ENCODE measurements at places on chromosomes 2 and 18.

DNA sequence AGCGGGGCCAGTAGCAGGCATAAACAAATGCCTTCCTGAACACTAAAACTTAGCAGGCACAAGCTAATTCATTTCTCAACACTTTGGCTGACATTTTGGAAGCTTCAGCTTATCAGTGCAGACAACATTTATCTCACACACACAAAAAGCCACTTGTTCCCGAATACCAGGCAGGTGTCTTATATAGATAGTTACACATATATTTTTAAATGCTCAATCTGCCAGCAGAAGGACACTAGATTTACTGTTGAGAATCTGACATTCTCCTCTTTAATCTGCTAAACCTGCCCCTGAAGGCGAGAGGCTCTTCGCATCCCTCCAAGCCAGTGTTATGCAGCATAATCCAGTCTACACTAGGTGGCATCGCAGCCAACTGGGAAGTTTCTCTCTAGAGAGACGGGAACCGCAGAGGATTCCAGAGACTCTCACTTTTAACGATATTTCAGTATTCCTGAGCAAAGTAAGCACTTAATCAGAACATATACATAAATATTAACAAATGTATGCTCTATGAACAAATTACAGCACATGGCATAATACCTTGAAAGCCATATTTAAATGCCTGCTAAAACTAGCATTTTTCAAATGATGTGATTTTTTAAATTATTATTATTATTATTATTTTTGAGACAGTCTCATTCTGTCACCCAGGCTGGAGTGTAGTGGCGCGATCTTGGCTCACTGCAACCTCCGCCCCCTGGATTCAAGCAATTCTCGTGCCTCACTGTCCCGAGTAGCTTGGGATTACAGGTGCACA is 90.2 kb upstream of the SCG2 start:
- no peak for DNase-seq

- peak; percentile 18 for DNase-seq
Measured at GRCh38 chr18:45874491-45875184, 49.2 kb downstream of the SIGLEC15 start.

DNA sequence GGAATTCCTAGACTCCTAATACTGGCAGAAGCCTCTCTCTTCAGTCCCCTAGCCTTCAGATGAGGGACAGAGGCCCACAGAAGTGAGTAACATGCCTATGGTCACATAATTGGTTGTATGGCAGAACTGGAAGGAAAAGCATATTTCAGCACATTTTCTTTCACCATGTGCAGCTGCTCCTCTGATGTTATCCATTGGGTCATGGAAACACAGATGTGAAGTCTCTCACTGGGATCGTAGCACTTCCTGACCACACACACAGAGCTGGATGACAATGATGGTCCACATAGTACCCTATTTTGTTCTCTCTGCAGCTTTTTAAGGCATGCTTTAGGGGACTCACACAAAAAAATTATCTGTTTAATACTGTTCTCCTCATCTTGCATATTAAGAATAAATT is 24.5 kb downstream of the MYO3B start:
- no peak for DNase-seq

GRCh38 chr2:113076954-113077669 is 9.3 kb downstream of the IL1F10 start:
- DNase-seq, result no peak

DNA sequence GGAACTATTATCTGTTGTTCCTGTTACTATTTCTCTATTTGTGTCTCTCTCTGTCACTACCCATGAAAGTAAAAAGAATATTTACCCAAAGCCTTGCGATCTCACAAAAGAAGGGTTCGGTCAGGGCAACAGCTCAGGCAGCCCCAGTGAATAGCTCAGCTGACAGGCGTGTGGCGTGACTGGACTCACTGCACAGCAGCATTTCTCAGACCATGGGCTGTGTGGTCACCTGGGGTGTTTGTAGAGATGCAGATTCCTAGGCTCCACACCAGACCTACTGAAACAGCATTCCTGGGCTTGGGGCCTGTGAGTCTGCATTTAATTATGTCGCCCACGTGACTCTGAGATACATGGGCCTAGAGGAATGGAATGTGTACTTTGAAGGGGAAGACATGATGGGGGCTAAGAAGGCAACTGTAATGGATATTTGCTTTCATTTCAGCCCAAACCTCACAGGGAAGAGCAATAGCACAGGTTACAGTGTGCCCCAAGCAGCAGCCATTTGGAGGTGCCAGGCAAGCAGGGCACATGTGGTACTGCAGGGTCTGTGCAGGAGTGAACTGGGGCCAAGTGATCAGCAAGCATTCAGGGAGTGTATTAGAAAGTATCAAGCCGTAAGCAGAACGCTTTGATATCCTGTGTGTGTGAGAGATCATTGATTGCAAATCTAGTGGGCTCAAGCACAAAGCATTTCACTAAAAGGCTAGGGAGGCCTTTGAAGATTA is 90.4 kb upstream of the RBMS1 start:
- no peak for DNase-seq

DNA sequence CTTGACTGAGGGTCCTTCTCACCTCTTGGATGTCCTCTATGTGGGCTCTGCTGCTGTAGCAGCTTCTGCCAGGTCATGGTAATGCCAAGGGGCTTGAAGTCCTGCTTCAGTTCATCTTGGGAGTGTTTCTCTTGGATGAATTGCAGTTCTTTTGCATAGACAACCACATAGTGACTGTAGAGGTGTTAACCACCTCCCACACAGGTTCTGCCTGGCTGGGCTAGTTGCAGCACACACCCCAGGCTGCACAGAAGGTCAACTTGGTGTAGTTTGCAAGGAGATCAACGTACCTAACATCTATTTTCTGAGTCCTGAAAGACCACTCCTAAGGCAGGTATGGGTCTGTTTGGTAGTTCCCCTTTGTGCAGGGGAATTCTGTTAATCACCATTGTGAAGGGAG is 108.1 kb downstream of the ADCYAP1 start:
- DNase-seq, result no peak

GRCh38 chr2:230941202-230942180 is 16.4 kb upstream of the GPR55 start:
- DNase-seq, result no peak

GRCh38 chr18:76785872-76786271 is 36.5 kb upstream of the ZNF236 start:
- DNase-seq, result no peak

DNA sequence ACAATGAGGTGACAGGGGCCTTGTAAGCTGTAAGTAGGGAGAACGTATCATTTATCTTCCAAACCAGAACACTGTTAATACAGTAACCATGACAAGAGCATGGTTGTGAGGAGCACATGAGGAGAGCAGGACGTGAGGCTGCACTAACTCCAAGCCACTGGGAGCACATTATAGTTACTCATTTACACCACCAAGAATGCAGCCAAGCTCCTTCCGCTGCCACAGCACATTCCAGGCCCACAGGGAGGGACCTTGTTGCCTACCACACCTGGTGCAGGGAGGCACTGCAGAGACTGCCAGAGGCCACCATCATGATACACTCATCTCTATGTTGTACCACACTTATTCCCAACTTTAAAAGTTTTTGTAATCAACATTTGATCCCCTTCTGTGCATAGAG is 13.5 kb upstream of the SFXN5 start:
- no peak for DNase-seq

GRCh38 chr2:144233733-144234541 is 286.0 kb downstream of the ZEB2 start:
- no peak for DNase-seq

- DNase-seq, result no peak
Measured at GRCh38 chr2:47354848-47355204, 48.1 kb upstream of the MSH2 start.

GRCh38 chr18:38900031-38900430 is 1334.4 kb upstream of the CELF4 start:
- DNase-seq, result no peak

DNA sequence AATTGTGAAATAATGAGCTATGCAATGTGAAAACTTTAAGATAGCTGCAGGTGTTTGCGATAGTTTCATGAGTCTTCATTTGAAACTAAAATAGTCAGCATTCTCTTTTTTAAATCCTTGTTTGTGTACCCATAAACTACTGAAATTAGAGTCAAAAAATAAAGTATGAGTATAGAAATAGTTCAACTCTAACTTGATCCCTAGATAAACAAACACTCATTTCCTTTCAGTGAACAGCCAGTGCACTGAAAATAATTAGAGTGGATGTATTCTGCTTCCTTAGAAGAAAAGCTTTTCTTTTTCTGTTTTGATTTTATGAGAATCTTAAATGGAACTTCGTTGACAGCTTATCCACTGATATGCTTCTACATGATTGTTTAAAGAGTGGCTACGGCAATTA is 1033.4 kb downstream of the SOCS6 start:
- DNase-seq, result no peak

GRCh38 chr2:88170472-88170892 is 336 bp downstream of the THNSL2 start:
- DNase-seq, result no peak

DNA sequence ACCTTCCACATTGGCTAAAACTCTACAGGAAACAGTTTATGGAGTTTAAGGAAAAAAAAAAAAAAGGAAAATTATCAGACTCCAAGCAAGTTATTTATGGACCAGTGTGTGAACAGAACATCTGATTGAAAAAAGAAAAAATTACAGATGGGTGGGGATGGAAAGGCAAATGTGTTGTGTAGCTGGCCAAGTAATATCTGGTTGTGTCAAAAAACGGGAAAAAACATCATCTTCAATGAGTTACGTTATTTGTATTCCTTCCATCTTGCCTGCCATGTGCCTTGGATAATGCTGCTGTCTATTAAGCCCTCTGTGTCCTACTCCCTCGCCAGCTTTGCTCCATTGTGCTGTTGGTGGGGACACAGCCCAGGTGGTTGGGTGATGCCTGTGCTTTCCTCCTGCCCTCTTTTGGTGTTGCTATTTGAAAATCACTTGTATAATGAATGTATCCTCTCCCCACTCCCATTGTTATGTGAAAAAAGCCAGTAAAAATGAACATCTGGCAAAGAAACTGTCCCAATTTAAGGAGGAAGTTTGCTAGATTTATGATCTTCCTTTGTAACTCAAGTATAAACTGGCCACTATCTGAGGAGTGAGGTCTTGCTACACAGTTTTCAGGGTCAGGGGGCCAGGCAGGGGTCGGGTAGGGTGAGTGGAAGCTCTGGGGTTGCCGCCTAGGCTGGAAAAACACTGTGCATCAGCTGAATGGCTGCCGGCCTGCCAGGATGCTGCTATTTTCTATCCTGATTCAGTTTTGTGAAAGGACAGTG is 155.9 kb downstream of the FMNL2 start:
- DNase-seq, result no peak

DNA sequence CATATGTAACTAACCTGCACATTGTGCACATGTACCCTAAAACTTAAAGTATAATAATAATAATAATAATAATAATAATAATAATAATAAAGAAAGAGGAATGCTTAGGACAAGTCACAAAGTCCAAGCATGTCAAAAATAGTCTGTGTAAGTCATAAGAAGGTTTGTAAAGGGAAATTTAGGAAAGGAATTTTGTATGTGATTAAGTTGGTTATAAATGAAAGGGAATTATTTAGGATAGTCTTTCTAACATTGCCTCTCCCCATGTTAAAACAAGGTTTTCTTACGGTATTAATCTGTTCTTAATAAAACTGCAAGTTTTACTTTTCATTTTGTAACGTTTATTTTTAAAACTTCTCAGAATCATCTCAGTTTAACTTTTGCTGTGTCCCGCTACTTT is 62.8 kb downstream of the SESTD1 start:
- no peak for DNase-seq

DNA sequence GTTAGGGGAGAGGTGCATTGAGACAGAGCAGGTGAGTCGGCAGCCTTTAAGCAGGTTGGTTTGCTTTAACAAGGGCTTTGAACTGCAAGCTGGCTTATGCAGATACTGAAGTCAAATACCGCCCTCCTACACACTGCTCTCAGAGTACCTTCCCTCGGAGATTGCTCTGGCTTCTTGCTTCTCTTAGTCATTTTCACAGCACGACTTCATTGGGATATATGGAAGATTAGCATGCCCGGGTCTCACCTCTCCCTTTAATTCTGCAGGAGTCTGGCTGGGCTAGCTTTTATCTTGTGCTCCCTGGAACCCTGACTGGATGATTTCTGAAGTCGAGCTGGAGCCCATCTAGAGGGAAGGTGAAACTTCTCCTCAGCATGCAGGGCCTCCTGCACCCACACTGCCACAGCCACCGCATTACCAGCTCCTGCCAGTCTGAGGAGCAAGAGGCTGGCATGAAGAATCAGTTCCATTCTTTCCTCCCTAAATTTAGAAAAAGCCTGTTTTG is 395.5 kb upstream of the HNRNPA3 start:
- DNase-seq, result no peak

DNA sequence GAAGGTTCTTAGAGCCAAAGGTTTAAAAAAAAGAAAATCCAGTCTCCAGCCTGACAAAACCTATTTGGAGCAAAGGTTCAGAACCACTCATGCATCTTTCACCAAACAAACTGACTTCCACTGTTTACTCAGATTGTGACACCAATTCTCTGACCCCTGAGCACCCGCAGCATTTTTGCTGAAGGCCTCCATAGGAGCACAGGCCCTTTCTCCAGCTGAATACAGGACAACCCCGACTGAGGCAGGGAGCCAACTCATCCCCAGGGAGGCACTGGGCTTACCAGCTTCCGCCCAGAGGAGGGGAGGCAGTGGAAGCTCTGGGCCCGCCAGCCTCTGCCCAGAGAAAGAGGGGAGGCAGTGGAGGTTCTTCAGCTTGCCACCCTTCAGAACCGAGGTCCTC is 51.0 kb upstream of the CNGA3 start:
- no peak for DNase-seq

DNA sequence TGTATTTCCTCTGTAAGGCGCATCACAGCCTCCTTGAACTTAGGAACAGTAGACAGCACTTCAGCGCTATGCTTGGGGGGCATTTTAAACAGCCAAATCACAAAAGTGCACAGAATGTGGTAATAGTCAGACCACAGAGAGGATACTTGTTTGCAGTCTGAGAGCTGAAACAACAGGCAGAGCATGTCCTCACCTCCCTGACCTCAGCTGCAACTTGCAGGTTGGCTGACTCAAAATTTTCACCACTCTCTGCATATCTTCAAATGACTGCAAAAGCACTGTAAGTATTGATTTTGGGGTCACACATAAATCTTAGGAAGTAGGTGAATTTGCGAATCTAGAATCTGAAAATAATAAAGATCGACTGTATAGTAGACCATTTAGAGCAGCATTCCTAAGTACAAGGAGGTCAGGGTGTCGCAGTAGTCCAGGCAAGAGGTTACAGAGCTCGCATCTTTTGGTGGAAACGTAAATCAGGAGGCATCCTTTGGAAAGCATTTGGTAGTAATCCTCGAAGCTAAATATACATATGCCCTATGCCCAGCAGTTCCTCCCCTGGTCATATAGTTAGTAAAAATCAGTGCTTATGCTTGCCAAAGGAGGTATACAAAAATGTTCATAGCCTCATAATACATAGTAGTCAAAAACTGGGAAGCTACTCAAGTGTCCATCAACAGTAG is 108.2 kb upstream of the MYCN start:
- DNase-seq, result no peak

DNA sequence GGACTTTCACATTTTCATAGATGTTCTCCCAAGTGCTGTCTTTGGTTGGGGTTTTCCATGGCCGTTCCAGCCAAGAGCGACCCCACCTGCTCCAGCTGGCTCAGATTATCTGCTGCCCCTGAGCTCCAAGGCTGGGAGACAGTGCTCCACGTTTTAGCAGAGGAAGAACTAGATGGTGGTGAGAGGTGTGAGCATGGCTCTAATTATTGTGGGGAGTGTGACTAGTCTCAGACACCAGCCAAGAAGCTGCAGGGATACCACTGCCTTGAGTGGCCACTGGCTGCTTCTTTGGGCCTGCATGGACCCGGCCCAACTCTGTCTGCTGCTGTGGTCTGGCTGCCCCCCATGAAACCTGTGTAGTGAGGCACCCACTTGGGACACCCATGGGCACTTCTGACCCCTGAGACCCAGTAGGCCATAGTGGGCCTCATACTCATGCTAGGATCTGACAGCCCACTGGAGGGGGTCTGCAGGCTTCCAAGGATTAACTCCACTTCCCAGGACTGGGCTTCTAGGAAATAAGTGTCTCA is 2.8 kb upstream of the NCL start:
- no peak for DNase-seq
